Cerebellum (tissue), 4 donors: ENCODE measurements at places on chromosomes 7 and 10.

GRCh38 chr7:70598976-70599375 is 533.0 kb upstream of the GALNT17 start:
- DNase-seq, result no peak

GRCh38 chr7:116231949-116232348 is 21.6 kb downstream of the TES start:
- no peak for DNase-seq

DNA sequence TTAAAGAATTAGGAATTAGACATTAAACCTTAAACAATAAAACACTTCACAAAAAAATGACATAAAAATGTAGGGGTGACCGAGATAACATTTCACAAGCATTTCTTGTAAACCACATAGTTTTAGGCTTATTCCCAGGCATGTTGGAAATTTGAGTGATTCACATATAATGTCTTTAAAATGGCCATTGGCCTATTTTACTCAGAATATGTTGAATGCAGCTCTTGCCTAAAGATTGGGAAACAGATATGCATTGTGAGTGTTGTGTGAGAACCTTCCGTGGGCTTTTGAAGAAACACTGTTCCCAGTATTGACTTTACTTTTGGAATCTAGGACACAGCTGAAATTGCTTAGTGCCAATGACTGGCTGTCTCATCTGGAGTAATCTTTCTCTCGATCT is 79.6 kb downstream of the ARL5B start:
- no peak for DNase-seq

- DNase-seq, result no peak
Observed at GRCh38 chr7:158672975-158673374, 31.6 kb downstream of the NCAPG2 start.

- no peak for DNase-seq
Observed at GRCh38 chr10:20835335-20835734, 61.8 kb downstream of the NEBL start.

- DNase-seq, result no peak
Observed at GRCh38 chr10:19209319-19209718, 160.7 kb downstream of the MALRD1 start.

- DNase-seq, result no peak
Observed at GRCh38 chr7:127652333-127653248, 597 bp downstream of the SND1 start.

GRCh38 chr10:17507538-17507937 is 53.1 kb upstream of the ST8SIA6 start:
- no peak for DNase-seq

- DNase-seq, result no peak
Observed at GRCh38 chr7:157584420-157584819, 247.6 kb downstream of the DNAJB6 start.

GRCh38 chr10:26215935-26216584 is 514 bp upstream of the GAD2 start:
- no peak for DNase-seq

DNA sequence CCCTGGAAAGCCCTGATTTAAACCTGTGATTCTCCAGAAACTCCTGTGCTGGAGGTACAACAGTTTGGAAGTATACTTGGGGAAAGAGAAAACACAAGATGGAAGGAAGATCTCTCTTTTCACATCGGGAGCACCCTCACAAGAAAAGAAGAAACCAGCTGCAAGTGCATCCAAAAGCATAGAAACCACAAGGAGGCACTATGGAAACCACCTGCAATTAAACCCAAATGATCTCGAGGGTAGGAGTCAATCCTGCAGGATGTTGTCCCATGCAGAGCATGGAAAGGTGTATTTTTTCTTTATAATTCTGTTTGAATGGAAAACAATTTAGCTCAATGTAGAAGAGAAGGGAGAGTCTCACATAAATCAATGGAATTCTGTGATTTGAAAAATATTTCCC is 210.5 kb downstream of the TWIST1 start:
- DNase-seq, result no peak
